Hematopoietic multipotent progenitor cell treated with erythropoietin and hydrocortisone succinate and interleukin-3 and kit ligand, for 17 days (in vitro differentiated cells): ENCODE measurements at places on chromosomes 7 and 10.
A peak's percentile ranks its signal among the peaks of the same experiment; 100 is the strongest.

DNA sequence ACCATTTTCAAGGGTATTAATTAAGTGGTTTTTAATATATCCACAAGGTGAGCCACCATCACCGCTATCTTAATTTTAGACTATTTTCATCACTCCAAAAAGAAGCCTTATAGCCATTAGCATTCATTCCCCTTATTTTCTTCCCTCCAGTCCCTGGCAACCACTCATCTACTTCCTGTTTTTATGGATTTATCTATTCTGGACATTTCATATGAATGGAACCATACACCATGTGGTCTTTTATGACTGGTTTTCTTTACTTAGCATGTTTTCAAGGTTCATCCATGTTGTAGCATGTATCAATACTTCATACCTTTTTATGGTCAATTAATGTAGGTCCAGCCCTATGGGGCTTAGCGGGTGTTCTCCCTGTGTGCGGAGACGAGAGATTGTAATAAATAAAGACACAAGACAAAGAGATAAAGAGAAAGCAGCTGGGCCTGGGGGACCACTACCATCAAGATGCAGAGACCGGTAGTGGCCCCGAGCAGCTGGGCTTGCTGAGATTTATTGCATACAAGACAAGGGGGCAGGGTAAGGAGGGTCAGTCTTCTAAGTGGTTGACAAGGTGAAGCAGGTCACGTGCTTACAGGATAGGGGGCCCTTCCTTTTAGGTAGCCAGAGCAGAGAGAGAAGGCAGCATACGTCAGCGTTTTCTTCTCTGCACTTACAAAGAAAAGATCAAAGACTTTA is 14.6 kb downstream of the WBP1L start:
- no peak for DNase-seq

DNA sequence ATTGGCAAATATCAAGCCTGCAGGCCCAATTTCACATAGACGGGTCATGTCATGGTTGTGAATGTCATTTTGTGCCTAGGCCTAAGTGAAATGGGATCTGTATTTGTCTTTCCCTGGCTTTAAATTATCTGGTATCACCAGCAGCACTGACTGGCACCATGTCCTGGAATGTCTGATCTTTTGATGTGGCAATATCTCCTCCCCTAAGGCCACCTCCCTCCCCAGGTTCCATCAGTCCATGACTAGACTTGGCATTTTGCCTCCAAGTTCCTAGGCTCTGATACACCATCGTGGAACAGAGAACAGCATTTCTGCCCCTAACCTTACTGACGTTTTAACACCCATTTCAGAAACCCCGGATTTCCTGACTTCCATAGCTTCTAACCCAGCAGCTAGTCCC is 513.9 kb downstream of the GALNT17 start:
- DNase-seq, result no peak

- DNase-seq, result peak; percentile 89
These were observed 315.7 kb downstream of the TNS3 start for GRCh38 chr7:47266131-47266706.

- no peak for DNase-seq
These were observed 42.7 kb downstream of the LRMDA start for GRCh38 chr10:75474106-75474505.

DNA sequence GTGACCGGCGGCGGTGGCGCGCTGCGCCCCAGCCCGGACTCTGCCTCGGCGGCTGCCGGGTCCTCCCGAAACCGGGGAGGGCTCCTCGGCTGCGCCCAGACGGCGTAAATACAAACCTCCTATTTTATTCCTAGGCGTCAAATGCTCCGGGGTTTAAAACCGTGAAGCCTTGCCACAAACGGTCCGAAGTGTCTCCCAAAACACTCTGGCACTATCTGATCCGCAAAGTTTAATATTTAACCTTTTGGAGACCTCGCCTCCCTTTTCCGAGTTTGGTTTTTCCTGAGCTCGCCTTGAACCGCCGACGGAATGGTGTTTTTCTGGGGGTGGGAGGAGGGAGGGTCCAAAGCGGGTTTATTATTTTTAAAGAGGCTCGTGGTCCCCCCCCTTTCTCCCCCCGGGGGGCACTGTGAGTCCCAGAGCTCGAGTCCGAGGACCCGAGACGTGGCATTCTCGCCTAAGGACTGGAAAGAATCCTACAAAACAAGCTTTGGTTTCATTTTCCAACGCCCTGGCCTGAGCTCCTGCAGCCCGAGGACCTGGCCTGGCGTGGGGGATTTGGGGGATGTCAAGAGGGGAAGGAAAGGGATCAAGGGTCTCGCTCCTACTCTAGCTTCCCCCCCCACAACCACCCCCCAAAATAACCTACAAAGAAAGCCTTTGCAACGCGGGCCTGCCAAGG is 1.8 kb downstream of the TNRC18 start:
- DNase-seq, result peak; percentile 14

DNA sequence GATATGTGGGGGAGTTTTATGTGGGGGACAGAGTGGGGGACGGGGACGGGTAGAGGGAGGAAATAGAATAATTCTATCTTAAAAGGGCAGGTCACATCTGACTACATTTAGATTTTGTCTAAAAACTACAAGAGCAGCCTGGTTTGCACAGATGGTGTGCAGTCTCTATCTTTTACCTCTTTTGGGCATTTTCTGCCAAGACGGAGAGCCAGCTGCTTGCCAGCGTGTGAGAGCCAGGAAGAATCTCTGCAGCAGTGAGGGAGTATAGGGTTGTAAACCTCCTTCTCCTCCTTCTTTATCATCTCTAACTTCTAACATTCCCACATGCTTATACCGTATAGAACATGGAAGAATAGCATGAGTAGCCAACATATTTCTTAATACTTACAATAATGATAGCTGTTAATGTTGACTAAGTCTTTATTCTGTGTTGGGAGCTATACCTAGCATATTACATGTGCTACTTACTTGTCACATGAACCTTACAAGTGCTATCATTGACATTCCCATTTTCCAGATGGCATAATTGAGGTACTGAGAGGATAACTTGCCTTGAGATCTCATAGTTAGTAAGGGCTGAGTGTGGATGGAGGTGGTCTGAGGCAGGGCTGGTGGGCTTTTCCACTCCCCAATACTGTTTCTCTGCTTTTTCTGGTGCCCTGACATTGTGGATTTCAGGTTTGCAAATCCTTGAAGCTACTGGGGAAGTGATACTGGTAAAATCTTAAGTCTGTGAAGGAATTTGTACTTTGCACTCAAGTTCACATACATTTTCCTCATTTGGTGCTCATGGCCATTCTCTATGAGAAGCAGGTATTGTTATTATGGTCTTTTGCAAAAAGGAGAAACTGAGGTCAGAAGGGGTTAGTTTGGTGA is 1.1 kb downstream of the ENTPD1 start:
- no peak for DNase-seq

DNA sequence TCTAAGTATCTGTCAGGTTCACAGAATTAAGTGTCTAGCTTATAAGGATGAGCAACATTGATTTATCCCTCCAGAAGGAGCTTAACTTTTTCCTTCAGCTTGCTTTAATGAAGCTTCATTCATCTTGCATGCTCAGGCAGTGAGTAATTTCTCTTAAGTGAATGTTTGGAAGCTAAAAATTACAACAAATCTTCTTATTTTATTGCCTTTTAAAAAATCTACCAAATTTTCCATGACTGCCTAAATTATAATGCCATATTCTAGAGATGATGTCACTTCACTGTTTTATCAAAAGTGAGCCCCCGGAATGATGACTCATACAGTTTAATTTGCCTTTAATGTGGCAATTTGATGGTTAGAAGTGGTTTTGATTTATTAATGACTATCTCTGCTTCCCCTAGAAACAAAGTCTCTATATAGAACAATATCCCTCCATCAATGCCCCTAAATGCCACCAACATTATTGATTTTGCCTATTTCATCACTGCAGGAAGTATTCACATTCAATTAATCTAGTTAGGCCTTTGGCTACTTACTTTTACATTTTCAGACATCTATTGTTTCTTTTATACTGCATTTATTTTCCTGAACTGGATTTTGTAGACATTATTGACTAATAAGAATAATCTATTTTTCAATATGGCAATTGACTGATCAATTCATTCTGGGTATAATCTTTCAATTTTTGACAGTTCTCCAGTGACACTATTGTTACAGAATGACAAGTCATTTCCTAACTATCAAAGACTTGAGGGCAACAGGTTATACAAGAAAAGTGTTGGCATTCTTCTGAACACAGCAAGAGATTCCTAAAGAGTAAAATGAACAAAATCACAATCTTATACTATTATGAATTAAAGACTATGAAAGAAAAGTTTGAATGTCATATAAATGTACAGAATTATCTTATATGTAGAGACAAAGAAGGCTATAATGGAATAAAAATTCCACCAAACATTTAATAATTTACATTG is 139.3 kb upstream of the ODAD2 start:
- no peak for DNase-seq

DNA sequence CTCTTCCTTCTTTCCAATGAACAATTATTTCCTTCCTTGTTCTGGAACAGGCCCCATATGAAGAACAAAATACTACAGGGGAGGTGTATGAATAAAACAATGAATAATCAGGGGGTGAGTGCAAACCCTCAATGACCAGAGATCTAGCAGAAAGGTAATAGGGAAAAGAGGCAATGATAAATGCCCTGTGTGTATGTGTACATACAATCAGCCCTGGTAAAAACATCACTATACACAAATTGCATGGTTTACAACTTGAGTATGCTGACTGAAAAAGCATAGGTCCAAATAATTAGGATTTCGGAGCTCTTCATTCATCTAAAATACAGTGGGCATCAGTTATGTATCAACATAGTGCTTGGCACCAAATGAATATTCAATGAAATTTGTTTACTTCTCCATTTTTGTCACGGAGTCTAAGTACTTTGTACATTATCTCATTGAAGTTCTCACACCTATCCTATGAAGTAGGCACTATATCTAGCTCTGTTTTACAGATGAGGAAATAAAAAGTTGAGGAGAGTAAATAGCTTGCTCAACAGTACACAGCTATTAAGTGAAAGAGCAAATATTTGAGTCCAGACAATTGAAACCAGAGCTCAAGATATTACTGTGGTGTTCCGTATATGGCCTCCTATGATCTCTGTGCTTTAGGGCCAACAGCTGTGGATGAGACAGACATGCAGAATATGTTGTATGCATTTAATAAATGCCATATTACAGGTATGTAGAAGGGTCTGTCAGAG is 1065.4 kb downstream of the SORCS3 start:
- DNase-seq, result no peak

- no peak for DNase-seq
These were observed 19.5 kb downstream of the C10orf67 start for GRCh38 chr10:23325132-23325531.

DNA sequence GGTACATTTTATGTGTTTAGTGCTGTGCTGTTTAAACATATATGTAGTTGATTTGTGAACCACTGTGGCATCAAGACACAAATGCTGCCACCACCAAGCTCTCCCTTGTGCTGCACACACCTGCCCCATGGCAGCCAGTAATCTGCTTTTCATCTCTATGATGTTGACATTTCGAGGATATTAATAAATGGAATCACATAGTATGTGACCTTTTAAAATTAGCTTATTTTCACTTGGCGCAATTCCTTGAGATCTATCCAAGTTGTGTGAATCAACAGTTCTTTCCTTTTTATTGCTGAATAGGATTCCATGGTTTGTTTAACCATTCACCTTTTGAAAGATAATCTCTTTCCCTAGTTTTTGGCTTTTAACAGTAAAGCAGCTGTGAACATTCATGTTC is 73.1 kb downstream of the BMPR1A start:
- DNase-seq, result no peak

DNA sequence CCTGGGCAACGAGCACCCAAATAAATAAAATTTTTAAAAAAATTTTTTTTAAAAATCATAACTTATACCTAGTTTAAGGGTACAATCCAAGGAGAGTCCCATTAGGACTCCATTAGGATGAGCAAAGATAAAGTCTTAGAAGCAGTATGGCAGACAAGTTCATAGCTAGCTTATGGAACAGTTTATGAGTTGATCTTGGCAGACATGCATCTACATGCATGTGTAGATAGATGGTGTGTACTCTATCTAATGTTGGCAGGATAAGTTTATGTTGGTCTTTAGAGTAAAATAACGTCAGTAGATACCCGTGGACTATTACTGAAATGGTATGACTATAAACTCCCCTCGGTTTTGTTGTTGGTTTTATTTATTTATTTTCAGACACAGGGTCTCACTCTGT is 40.2 kb downstream of the NSUN6 start:
- DNase-seq, result no peak

DNA sequence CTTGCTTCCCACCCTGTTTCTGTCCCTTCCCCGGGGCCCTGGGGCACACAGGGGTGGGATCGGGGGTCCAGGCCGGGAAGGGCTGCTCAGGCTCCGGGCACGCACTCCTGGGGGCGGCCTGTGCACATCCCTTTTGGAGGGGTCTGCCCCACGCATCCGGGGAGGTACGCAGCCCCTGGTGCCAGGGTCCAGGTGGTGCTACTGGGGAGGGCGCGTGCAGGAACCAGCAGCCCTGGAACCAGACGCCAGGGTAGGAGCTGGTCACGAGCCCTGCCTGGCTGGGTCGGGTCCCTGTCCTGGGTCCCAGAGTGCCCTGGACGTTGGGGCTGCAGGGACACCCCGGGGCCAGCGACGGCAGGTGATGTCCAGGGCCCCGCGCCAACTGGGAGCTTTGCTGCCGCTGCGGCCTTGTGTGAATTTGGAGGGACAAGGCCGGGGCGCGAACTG is 53.4 kb downstream of the GLRX3 start:
- no peak for DNase-seq

- no peak for DNase-seq
These were observed 702.3 kb downstream of the LRMDA start for GRCh38 chr10:76133597-76134255.
